Neural crest cell (in vitro differentiated cells): ENCODE measurements at places on chromosomes 7 and 10.
A peak's percentile ranks its signal among the peaks of the same experiment; 100 is the strongest.

- peaks cover 8% of the 10 kb centered on the region for H3K4me1 ChIP-seq
- no peak overlapping the region for H3K4me3 ChIP-seq
- H3K36me3 ChIP-seq = peaks cover 5% of the 10 kb centered on the region
- no peaks in the 10 kb centered on the region for H3K27me3 ChIP-seq
These were observed 219.1 kb downstream of the VTI1A start for GRCh38 chr10:112666094-112666493.

GRCh38 chr10:118926072-118926417, 103.5 kb upstream of the NANOS1 start:
- H3K36me3 ChIP-seq = no peaks in the 10 kb centered on the region
- no peak overlapping the region for H3K27ac ChIP-seq
- peaks cover 12% of the 10 kb centered on the region for H3K4me1 ChIP-seq
- no peaks in the 10 kb centered on the region for H3K27me3 ChIP-seq

DNA sequence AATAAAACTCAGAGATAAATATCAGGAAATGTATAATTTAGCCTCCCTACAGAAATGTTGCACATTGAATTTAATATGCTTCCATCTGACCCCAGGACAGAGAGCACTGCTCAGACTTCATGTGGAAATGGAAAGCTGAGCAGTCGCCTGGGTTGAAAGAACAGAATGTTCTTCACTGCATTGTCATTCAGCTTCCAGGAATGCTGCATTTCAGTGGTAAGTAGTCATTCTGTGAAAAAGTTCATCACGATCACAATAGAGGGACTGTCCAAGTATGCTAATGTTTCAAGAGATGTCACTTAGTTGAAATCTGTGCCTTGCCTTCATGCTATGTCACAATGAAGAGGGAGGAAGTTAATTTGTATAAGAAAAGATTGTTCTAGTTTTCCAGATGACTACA, 147.3 kb downstream of the NRCAM start:
- no peaks in the 10 kb centered on the region for H3K36me3 ChIP-seq
- H3K4me1 ChIP-seq = peaks cover 82% of the 10 kb centered on the region
- DNase-seq = no peak

DNA sequence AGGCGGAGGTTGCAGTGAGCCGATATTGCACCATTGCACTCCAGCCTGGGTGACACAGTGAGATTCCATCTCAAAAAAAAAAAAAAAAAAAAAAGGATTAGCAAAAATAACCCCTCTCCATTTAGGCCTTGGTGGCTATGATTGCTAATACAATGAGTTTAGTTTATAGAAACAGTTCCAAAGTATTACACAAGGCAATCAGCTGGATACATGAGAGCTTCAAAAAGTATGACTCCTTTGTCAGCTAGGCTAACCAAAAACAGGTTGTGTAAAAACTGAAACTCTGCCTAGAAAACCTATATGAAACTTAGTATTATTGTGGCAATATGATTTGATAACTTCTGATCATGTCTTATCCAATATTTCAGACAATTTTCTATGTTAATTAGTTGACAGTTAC, 57.2 kb downstream of the SUGCT start:
- no peaks in the 10 kb centered on the region for H3K36me3 ChIP-seq
- DNase-seq = no peak
- no peak overlapping the region for H3K27ac ChIP-seq
- no peaks in the 10 kb centered on the region for H3K27me3 ChIP-seq
- H3K4me1 ChIP-seq = no peaks in the 10 kb centered on the region

DNA sequence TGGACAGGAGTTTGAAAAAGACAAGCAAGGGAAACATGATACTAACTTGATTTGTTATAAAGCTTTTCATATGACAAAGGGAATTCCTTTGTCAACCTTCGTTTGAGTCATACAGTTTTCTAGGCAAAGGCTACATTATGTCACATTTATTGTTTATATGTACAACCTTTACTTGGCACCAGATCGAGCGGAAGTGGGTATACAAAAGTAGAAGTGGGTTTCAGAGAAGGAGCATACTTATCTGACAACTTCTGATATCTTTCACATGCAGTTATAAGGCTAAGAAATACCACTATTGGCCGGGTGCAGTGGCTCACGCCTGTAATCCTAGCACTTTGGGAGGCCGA, 11.0 kb downstream of the STMP1 start:
- no peaks in the 10 kb centered on the region for H3K27me3 ChIP-seq
- no peak overlapping the region for H3K27ac ChIP-seq
- no peak overlapping the region for H3K4me3 ChIP-seq
- H3K4me1 ChIP-seq = peaks cover 4% of the 10 kb centered on the region

- no peak for DNase-seq
- no peak overlapping the region for H3K4me3 ChIP-seq
- no peaks in the 10 kb centered on the region for H3K27me3 ChIP-seq
- H3K27ac ChIP-seq = no peak overlapping the region
These were observed 275.9 kb downstream of the EXOC4 start for GRCh38 chr7:133528796-133529195.

GRCh38 chr7:151447312-151447711, 7.4 kb upstream of the CRYGN start:
- no peak overlapping the region for H3K27ac ChIP-seq
- no peak overlapping the region for H3K4me3 ChIP-seq
- no peaks in the 10 kb centered on the region for H3K36me3 ChIP-seq
- DNase-seq = no peak

DNA sequence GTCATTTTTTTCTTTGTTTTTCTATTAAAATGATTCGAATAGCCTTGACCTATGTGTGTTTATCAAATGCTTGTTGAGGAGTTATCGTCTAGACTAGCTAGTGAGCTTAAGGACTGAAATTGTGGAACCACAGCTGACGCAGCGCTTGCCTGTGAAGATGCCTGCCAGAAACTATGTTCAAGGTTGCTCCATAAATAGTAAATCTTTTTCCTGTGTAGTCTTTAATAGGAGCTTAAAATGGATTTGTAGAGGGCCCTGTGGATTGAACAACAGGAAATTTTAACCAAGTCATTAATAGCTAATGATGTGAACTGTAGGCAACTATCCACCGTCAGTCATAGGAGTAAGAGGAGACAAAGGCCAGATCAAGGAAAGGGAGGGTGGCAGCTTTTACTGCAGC, 145.1 kb downstream of the GNAI1 start:
- DNase-seq = no peak
- no peaks in the 10 kb centered on the region for H3K27me3 ChIP-seq
- no peak overlapping the region for H3K27ac ChIP-seq
- no peak overlapping the region for H3K4me3 ChIP-seq

GRCh38 chr7:56009695-56010094, 41.5 kb downstream of the PSPH start:
- no peaks in the 10 kb centered on the region for H3K27me3 ChIP-seq
- DNase-seq = no peak
- H3K36me3 ChIP-seq = peaks cover 6% of the 10 kb centered on the region
- peaks cover 22% of the 10 kb centered on the region for H3K4me1 ChIP-seq

- no peaks in the 10 kb centered on the region for H3K4me1 ChIP-seq
- DNase-seq = no peak
- H3K27me3 ChIP-seq = no peaks in the 10 kb centered on the region
- H3K4me3 ChIP-seq = no peak overlapping the region
These were observed 28.0 kb downstream of the SNX10 start for GRCh38 chr7:26319636-26320035.

DNA sequence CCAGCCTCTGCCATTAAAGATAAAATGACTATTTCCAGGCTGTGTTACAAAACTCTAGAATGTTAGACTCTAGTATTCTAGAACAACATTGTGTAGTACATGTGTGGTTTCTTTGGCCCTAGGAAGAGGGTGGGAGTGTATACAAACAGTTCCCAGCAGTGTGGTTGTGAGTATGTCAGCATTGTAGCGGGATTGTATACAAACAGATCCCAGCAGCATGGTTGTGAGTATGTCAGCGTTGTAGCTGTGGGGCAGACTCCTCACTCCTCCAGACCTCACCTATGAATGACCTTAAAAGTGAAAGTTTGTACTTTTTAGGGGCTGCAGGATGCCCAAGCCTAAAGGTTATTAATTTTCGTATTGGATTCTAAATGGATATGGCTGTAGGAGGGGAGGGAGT, 6.9 kb upstream of the ACSL5 start:
- H3K36me3 ChIP-seq = no peaks in the 10 kb centered on the region
- H3K4me1 ChIP-seq = peaks cover 13% of the 10 kb centered on the region
- H3K27ac ChIP-seq = no peak overlapping the region
- no peak for DNase-seq
- H3K27me3 ChIP-seq = no peaks in the 10 kb centered on the region

- no peak overlapping the region for H3K4me3 ChIP-seq
- H3K36me3 ChIP-seq = no peaks in the 10 kb centered on the region
- no peak overlapping the region for H3K27ac ChIP-seq
- DNase-seq = no peak
- H3K27me3 ChIP-seq = peaks cover 9% of the 10 kb centered on the region
These were observed 103.5 kb downstream of the MICALL2 start for GRCh38 chr7:1355568-1356340.

- no peak for DNase-seq
- no peaks in the 10 kb centered on the region for H3K36me3 ChIP-seq
- no peak overlapping the region for H3K4me3 ChIP-seq
- no peak overlapping the region for H3K27ac ChIP-seq
These were observed 124.0 kb downstream of the REEP3 start for GRCh38 chr10:63645195-63645594.

DNA sequence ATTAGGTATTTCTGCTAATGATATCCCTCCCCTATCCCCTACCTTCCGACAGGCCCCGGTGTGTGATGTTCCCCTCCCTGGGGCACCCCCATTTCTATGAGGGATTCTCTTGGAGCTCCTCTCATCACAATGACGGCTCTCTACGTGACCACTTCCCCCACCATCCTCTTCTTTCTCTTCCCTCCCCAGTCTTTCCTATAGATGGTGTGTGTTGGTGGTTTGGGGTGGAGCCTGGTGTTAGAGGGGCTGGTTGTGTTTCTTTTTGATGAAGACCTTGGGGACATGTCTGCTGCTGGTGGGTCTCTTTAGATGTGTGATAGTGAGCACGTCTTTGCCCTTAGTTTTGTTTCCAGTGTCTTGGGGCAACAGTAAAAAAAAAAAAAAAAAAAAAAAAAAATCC, 28.6 kb downstream of the RPS24 start:
- H3K36me3 ChIP-seq = no peaks in the 10 kb centered on the region
- no peak overlapping the region for H3K27ac ChIP-seq
- no peak for DNase-seq
- no peak overlapping the region for H3K4me3 ChIP-seq
- no peaks in the 10 kb centered on the region for H3K27me3 ChIP-seq

DNA sequence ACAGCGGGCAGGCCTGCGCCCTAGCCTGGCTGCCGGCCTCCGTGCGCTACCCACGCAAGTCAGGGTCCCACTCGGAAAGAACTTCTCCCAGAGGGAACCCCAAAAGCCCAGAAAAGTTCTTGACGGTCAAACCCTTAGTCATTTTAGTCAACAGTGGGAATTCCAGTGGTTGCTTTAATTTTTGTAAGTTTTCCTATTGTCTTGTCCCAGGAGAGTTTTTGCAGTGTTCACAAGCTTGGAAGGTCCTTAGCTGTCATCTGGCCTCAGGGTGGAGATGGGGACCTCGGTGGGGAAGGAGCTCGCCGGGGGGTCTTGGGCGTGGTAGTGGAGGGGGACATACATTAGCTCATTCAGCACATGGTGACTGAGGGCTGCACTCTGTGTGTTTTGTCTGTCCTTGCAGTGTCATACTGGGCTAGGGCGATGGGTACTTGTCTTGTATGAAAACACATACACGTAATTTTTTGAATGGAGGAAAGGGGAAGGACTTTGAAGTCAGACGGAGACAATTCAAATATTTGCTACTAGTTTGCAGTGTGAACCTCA, 736 bp downstream of the MINDY4 start:
- H3K27ac ChIP-seq = peak overlapping the region; percentile 79
- H3K4me3 ChIP-seq = no peak overlapping the region
- H3K27me3 ChIP-seq = peaks cover 3% of the 10 kb centered on the region
- no peak for DNase-seq
- H3K36me3 ChIP-seq = no peaks in the 10 kb centered on the region

DNA sequence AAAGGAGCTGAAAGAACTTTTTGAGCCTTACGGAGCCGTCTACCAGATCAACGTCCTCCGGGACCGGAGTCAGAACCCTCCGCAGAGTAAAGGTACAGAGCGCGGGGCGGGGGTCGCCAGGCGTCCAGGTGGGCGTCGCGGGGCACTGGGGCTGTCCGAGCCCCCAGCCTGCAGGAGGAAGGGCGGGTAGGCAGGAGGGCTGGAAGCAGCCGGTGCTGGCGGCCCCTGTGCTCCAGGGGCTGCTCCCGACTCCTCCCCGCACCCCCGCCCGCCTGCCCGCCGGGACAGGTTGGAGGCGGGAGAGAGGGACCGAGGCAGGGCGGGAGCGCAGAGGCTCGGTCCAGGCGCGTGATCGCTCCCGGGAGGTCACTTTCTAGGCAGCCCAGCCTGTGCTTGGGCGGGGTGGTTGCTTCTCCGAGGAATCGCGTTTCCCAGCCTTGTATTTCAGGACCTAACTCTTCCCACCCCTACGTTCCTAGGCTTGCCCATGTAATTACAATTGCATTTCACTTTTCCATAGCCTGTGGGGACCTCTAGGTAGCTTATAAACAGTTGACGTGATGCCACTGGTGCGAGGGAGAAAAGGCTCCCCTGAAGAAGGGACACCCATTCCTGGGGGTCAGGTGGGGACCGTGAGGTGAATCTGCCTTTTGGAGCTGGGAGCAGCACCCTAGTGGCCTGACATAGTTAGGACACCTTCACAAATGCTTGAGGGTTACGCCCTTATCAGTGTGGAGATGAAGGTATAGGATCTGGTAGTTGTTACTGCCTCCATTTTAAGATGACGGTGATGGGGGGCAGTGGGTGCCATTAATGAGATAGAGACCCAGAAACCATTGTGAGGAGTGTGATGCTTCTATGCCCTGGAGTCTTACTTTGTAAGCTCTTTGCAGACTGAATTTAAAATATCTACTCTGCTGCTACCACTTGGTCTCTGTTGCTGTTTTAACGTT, 148.2 kb downstream of the CELF2 start:
- no peaks in the 10 kb centered on the region for H3K27me3 ChIP-seq
- H3K4me3 ChIP-seq = peak overlapping the region; percentile 97
- H3K36me3 ChIP-seq = peaks cover 11% of the 10 kb centered on the region
- DNase-seq = peak; percentile 33
- peaks cover 53% of the 10 kb centered on the region for H3K4me1 ChIP-seq

GRCh38 chr7:23222439-23223030, 24.0 kb upstream of the GPNMB start:
- no peak for DNase-seq
- no peak overlapping the region for H3K27ac ChIP-seq
- H3K4me3 ChIP-seq = no peak overlapping the region
- peaks cover 5% of the 10 kb centered on the region for H3K4me1 ChIP-seq
- no peaks in the 10 kb centered on the region for H3K36me3 ChIP-seq

DNA sequence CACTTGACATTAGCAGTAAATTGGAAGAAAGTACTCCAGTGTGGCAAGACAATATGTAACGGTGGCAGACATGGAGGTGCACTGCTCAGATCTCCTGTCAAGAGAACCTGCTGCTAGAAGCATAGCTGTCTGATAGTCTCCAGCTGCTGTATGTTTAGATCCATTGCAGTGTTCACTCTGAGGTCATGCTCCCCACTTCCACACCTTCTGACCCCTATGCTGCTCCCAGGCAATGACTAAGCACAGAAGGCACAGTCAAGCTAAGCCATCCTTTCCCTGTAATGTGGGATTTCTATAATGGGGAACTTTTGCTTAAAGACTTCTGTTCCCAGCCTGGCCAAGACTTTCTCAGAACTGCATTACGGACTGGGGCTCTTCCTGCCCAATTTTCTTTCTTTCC, 315.8 kb downstream of the HPSE2 start:
- H3K4me3 ChIP-seq = no peak overlapping the region
- no peak overlapping the region for H3K27ac ChIP-seq
- H3K4me1 ChIP-seq = peaks cover 11% of the 10 kb centered on the region
- H3K27me3 ChIP-seq = no peaks in the 10 kb centered on the region
- no peaks in the 10 kb centered on the region for H3K36me3 ChIP-seq
